Esophagus squamous epithelium (tissue), 5 donors: ENCODE measurements at places on chromosomes 7 and 10.
A peak's percentile ranks its signal among the peaks of the same experiment; 100 is the strongest.

GRCh38 chr7:73429622-73430505 lies 3.7 kb upstream of the FZD9 start:
- no peak for DNase-seq

DNA sequence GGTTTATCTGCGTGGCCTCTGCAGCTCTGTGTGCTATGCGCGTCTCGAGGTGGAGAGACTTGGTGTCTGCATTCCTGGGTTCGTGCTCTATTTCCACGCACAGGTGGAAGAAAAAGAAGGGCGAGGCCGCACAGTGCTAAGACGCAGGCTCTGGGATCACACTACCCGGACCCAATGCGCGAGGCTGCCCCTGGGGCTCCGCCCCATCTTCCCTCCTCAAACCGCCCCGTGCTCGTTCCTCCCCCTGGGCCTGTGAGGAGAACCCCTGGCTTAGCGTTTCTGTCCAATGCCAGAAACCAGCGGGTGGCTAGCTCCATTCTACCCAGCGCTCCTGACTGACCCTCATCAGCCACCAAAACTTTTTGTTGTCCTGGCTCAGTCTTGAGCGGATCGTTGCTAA lies 143.1 kb downstream of the DYNC2I1 start:
- DNase-seq: no peak

- no peak for DNase-seq
These were observed 161.2 kb downstream of the DNAJB6 start for GRCh38 chr7:157497744-157498651.

GRCh38 chr7:30460246-30460633 lies 18.3 kb downstream of the NOD1 start:
- no peak for DNase-seq

GRCh38 chr7:10022957-10023356 lies 950.7 kb upstream of the PHF14 start:
- no peak for DNase-seq

GRCh38 chr10:73941300-73941699 lies 30.4 kb downstream of the PLAU start:
- no peak for DNase-seq

DNA sequence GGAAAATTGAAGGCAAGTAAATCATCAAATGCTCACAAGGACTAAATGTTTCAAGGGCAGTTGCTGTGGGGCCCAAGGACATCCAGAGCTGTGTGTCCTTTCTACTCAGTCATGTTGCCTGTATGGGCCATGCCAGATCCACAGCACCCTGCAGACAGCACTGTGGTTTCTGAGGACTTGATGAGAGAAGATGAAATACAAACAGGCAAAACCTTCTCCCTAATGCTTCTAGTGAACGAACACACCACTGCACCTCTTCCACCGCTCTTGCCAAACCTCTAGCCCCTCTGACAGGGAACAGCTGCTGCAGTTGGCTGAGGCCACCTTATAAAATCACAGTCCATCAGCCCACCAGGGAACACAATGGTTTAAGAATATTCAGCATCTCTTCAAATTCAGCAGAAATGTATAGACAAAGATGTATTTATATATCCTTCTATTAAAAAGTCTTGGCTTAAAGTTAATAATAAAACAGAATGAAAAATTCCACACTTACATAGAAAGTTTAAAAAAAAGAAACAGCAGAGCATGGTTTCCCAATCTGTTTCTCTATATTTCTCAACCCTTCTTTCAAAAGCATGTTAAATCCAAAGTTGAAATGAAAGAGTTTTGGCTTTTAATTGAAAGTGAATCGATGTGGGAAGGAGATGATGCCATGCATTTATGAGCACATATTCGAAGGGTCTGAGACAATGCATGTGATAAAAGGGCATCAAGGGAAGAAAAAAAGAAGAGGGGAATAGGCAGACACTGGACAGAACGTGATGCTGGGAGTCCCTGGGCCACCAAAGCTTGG lies 14.0 kb downstream of the CYP3A7 start:
- DNase-seq: no peak

DNA sequence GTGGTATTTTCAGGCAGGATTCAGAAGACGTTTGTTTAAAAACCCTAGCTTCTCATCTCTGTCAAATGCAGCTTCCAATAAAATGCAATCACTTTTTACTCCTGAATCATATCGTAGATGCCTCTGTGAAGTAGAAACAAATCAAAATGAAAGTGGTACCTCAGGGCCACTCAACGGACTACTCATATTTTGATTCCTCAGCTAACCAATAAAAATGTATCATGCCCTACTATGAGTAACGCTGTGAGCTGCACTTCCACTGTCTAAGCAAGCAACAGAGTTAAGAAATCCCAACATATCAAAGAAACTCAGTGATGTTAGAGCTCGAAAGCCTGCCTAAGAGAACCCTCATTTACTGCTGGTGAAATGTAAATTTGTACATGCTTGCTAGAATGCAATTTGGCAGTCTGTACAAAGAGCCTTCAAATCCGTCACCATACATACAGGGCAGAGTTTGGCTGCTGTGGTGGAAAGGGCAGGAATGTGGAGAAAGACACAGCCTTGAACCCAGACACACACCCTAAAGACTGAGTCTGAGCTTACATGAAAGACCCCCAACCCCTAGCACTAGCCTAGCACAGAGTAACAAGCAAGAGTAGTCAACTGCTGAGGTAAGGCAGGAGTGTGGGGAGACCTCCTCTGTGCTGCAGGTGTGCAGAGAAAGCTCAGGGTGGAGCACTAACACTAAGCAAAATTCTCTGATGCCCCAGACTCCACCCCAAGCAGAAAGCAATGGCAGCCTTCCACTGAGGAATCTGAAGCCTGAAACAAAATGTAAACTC lies 151.5 kb downstream of the ANK3 start:
- no peak for DNase-seq

DNA sequence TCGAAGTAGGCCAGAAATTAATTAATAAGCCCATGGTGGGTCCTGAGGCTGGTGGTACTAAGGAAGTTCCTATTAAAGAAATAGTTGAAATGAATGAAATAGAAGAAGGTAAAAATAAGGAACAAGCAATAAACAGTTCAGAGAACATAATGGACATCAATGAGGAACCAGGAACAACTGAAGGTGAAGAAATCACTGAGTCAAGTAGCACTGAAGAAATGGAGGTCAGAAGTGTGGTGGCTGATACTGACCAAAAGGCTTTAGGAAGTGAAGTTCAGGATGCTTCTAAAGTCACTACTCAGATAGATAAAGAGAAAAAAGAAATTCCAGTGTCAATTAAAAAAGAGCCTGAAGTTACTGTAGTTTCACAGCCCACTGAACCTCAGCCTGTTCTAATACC lies 36.0 kb downstream of the SLK start:
- no peak for DNase-seq

DNA sequence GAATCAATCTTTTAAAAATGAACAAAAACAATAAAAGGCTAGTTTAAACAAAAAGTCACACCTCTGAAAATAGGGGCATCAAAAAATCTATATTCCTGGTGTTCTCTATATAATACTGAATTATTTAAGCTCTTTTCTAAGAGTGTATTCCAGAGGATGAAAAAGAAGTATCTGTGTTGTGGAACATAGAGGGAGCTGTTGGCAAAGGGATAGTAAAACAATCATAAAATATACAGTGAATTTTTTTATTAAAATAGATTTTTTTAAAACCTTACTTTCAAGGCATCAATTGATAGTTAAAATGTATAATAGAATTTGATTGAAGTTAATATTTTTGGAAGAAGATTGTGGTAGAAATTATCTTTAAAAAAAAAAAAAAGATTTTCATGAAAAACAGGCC lies 1409.1 kb upstream of the CELF2 start:
- no peak for DNase-seq

DNA sequence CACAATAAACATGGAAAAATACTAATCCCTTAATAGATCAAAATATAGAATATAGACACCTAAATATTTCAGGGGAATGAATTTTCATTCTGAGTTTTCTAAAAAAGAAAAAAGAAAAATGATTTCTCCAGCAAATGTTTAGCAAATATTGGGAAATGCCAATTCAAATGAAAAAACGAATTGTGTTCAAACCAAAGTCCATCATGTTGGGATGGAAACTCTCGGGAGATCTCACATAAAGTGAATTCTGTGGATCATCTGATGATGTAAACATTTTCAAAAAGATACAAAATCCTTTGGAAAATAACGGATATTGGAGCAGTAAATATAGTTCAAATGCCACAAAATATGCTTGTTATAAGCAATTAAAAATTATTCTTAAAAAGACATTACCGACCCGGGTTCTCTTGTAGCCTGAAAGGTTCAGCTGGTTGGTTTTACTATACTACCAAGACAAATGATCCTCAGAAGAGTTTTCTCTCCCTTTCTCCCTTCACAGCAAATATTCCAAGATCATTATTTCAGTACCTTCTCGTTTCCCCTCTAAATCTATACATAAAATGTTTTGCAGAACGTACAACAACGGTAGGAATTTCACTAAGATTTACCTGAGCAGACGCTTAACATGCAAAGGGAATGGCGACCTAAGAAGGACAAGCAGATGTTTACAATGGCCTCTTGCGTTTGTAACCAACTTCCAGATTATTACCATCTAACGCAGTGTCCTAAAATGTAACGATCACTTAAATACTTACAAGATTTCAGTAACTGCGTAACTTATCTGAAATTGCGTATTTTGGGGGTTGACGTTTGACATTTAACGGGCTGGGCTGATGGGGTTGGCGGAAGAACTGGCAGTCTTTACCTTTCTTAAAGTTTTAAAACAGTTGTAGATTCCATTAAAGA lies 2.5 kb downstream of the HOXA13 start:
- DNase-seq: no peak

GRCh38 chr7:7414791-7415603 lies 120.7 kb downstream of the COL28A1 start:
- DNase-seq: no peak

GRCh38 chr10:93913706-93914105 lies 19.9 kb downstream of the SLC35G1 start:
- no peak for DNase-seq

DNA sequence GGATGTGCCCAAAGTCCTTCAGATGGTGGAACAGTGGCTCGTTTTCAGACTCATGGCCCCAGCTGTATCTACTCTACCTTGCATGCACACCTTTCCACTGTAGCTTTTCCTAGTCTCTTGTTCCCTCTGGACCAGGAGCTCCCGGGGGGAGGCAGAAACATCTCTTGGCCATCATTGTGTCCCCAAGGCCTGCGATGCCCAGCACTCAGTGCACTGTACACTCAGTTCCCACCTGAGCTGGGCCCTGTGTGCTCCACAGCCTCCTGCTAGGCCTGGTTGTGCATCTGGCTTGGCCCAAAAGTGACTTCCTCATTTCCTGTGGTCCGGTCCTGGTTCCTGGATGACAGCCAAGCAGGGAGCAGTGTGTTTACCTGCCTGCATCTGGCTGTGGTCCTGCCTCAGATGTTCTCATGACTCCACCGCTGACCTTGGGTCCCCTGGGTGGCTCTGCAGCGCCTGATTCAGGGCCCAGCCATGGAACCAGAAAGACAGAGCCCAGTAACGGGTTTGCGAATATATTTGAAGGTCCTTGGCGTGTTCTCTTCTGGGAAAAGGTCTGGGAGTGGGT lies 9.9 kb upstream of the DOCK1 start:
- no peak for DNase-seq

- DNase-seq: no peak
These were observed 29.6 kb upstream of the DKK1 start for GRCh38 chr10:52284416-52285013.

- DNase-seq: no peak
These were observed 53.0 kb upstream of the SEMA3A start for GRCh38 chr7:84247591-84247990.

DNA sequence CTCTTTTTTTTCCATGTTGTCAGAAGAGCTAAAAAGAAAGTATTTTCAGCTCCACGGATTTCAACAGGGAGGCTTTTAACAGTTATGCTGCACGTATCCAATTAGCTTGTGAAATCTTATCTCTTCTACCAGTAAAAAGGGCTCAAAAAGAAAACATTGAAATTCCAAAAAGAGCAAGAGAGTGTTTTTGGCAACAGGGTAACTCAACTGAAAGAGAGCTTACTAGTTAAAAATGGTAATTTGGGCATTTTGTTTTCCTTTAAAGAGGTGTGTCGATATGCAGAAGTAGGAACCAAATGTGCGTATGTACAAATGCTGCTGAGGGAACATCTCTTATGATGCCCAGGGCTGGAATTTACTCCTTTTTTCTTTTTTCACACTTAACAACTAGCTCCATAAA lies 292.8 kb downstream of the PRKG1 start:
- DNase-seq: no peak

DNA sequence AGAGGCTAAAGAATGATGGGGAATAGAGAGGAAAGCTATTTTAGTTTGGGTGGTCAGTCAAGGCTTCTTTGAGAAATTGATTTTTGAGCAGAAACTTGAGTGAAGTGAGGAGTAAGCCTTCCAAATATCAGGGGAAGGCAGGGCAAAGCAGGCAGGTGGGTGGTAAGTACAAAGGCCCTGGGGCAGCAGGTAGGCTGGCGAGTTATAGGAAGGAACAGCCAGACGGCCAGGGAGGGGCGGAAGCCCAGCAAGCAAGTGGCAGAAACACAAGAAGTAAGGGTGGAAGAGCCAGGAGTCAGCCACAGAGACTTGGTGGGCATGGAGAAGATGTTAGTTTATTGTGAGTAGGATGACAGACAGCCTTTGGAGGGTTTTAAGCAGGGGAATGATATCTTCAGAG lies 34.9 kb downstream of the VWA2 start:
- no peak for DNase-seq

DNA sequence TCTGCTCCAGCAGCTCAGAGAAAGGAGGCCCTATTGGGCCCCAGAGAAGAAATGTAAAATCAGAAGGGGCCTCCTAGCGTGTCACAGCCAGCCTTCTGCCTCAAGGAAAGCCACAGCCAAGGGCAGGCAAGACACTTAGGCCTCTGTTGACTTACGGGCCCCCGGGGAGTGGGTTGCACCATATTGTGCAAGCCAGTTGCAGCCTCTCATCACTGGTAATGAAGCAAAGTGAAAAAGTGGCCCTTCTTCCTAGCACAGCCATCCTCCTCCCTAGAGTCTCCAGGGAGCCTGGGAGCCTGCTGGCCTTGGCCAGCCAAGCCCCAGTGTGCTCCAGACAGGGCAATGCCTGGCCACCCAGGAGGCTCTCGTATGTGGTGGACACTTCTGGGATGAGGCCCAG lies 56.2 kb upstream of the GDF10 start:
- DNase-seq: no peak

GRCh38 chr7:24411226-24411625 lies 127.2 kb downstream of the NPY start:
- no peak for DNase-seq

DNA sequence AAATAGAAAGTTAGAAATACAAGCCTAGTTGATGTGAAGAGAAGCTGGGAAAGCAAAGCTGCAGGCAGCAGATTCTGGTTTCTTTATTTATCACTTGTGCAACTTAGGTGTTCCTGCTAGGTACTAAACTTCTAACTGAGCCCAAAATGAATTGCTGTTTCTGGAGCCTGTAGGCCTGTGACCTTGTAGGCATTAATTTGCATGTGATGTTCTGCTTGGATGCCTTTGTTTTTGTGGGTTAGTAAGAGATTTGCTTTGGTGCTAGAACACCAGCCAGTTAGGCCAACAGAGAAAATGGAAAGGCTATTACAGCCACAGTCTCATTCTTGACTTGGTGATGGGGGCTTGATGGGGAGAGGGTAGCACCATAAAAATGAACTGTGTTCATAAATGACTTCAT lies 370.7 kb downstream of the PPP1R3A start:
- no peak for DNase-seq

- peak; percentile 19 for DNase-seq
These were observed 29.5 kb upstream of the ARHGAP22 start for GRCh38 chr10:48634198-48634983.

- no peak for DNase-seq
These were observed 104.7 kb downstream of the PARD3 start for GRCh38 chr10:34710391-34710751.

GRCh38 chr7:108109221-108109908 lies 20.8 kb downstream of the LAMB4 start:
- no peak for DNase-seq
